ENCODE measurements at places on chromosomes 2 and 18. TPM values are rescaled to one million over a fixed set of nuclear protein-coding genes. Genes with fewer than 3 reads are reported as not detected.

KCNG2 gene
- total RNA-seq: not detected

AQP12A gene
- not detected for total RNA-seq

TBR1 gene
- total RNA-seq: 0.15 TPM

ST8SIA5 gene
- 0.25 TPM for total RNA-seq

POTEJ gene
- total RNA-seq: not detected

UGT1A5 gene
- not detected for total RNA-seq

ZNF532 gene
- total RNA-seq: 20.3 TPM

CROCC2 gene
- not detected for total RNA-seq

TXNDC2 gene
- total RNA-seq: not detected

PIEZO2 gene
- total RNA-seq: not detected

CREG2 gene
- not detected for total RNA-seq

DAW1 gene
- total RNA-seq: not detected

ROCK1 gene
- total RNA-seq: 41.2 TPM

LRRTM4 gene
- total RNA-seq: 0.07 TPM

DCDC2C gene
- total RNA-seq: not detected

FAM228A gene
- 0.25 TPM for total RNA-seq

RETREG2 gene
- 93.8 TPM for total RNA-seq

CDK5R2 gene
- 0.61 TPM for total RNA-seq

MYO3B gene
- total RNA-seq: 4.4 TPM

AFF3 gene
- total RNA-seq: 99.7 TPM

BCL2 gene
- 263 TPM for total RNA-seq

SDC1 gene
- total RNA-seq: 25.1 TPM

LYPD1 gene
- total RNA-seq: not detected

REG1B gene
- not detected for total RNA-seq

MIB1 gene
- total RNA-seq: 56.2 TPM

KLHL14 gene
- total RNA-seq: 17.2 TPM

GPR45 gene
- total RNA-seq: not detected

HOXD10 gene
- total RNA-seq: not detected

Data from Karpas-422 (cell line).